ENCODE measurements at places on chromosomes 16 and 17. TPM values are rescaled to one million over a fixed set of nuclear protein-coding genes. Genes with fewer than 3 reads are reported as not detected.

The SLC5A10 gene
- not detected for polyA plus RNA-seq

The CD19 gene
- polyA plus RNA-seq: not detected

The TELO2 gene
- polyA plus RNA-seq: 24.2 TPM

The PGAP3 gene
- polyA plus RNA-seq: 20.9 TPM

- H3K27me3 ChIP-seq: no peaks in the 10 kb centered on the region
- H3K36me3 ChIP-seq: no peaks in the 10 kb centered on the region
- no peak overlapping the region for H3K4me3 ChIP-seq
- H3K4me1 ChIP-seq: no peaks in the 10 kb centered on the region
- peak; percentile 30 for DNase-seq
Observed at GRCh38 chr16:78925083-78925767, 675.3 kb downstream of the MAF start.

All from SK-N-SH (cell line).